ENCODE measurements at places on chromosomes 7 and 10.

DNA sequence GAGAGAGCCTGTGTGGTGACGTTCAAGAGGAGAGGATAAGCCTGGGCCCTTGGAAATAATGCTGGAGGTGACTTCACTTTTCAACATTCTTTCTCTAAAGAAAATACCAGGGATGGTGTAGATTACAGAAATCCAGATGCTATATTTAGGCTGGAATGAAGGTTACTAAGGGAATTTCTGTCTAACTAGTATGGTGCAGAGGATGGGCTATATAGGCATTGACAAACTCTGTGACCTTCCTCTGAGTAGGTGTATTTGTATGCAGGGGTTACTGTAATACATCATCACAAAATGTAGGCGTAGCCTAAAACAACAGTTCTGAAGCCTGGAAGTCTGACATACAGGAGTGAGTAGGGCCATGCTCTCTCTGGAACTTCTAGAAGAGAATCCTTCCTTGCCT is 155.3 kb upstream of the INHBA start:
- no peak for DNase-seq

GRCh38 chr7:151247611-151248345 is 716 bp downstream of the SMARCD3 start:
- DNase-seq: no peak

DNA sequence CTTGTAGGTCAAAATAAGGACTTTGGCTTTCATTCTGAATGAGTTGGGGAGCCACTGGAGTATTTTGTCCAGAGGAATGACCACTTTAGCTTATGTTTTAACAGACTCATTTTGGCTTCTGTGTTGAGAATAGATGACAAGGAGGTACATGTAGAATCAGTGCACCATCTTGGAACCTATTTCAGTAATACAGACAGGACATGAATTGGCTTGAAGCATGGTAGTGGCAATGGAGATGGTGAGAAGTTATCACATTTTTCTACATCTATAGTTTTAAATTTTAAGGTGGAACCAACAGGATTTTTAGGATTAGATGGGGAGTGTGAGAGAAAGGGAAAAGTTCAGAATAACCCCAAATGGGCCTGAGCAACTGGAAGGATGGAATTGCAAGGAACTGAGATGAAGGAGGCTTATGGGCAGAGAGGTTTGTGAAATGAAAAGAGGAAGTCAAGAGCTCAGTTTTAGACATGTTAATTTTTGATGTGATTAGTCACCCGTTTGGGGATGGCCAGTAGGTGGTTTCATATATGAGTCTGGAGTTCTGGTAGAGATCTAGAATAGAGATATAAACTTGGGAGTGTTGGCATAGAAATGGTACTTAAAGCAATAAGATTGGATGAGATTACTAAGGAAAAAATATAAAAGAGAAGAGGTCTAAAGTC is 89.2 kb upstream of the JAZF1 start:
- no peak for DNase-seq

- DNase-seq: peak; percentile 80
Measured at GRCh38 chr10:72083790-72084459, 4.4 kb downstream of the SPOCK2 start.

- no peak for DNase-seq
Measured at GRCh38 chr7:70856901-70857630, 274.9 kb upstream of the GALNT17 start.

DNA sequence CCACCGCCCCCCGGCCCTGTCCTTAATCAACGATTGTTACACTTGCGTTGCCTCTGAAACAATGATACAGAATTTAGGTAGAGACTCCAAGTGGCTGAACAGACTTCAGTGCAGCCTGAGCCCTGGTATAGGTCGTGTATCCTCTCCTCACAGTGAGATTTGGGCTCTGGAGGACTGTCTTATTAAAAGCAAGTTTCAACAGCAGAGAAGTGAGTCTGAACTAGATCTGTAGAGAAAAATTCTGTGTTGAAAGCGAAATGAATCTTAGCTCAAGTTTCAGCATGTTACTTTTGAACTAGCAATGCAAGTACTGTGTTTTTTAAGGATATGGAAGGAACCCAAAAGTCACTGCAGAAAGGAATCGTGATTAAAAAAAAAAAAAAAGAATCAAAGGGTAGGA is 103.1 kb downstream of the HOXA1 start:
- DNase-seq: no peak

DNA sequence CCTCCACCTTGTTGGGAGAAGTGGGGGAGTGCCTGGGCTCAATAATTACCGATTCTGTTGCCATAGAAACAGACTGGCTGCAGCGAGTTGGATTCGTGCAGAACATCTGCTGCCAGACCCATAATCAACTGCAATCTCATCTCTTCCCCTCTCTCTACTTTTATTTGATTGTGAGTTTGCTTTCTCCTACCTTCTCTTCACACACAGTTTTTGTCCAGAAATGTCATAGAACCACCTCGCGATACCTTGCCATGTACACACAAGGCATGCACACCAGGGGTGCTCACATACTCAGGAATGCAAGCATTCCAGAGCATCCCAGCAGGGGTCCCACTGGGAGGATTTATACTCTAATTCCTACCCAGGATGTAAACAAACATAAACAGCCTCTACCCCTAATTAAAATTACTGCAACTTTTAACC is 262.2 kb upstream of the AOAH start:
- no peak for DNase-seq

GRCh38 chr7:141210862-141211261 is 137.0 kb downstream of the TMEM178B start:
- no peak for DNase-seq

GRCh38 chr7:140656548-140657515 is 15.9 kb upstream of the ADCK2 start:
- DNase-seq: peak; percentile 47

GRCh38 chr7:37816922-37817590 is 31.3 kb upstream of the NME8 start:
- no peak for DNase-seq

DNA sequence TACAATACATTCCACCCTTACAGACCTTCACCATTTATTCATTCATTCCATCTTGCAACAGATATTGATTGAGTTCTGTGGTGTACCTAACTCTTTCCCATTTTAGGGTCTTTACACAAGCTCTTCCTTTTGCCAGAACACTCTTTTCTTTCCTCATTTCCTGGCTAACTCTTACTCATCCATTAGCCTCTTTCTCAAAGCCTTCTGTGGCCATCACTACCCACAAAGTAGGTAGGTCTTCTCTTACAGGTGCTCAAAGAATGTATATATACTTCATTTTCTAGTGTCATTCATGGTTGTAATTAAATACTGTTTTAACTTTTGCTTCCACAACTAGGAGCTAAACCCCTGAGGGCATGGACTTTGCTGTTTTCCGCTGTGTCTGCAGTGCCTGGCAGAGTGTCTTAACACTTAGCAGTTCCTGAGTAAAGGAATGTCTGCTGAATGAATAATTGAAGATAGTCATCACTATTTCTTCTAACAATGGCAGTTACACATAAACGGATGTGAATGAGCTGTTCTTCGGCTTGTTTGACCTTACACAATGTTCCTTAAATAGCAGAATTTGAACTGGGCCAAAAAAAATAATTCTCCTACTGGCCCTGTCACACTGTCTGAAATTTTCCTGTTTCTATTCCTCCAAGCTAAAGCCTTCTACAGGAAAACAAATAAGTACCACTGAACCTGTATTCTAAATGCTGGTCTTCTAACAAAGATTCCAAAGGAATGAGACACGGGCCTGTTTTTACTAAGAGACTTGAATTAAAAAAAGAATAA is 15.1 kb downstream of the BCAP29 start:
- no peak for DNase-seq

- no peak for DNase-seq
Measured at GRCh38 chr7:30545791-30546555, 41.3 kb upstream of the GGCT start.

DNA sequence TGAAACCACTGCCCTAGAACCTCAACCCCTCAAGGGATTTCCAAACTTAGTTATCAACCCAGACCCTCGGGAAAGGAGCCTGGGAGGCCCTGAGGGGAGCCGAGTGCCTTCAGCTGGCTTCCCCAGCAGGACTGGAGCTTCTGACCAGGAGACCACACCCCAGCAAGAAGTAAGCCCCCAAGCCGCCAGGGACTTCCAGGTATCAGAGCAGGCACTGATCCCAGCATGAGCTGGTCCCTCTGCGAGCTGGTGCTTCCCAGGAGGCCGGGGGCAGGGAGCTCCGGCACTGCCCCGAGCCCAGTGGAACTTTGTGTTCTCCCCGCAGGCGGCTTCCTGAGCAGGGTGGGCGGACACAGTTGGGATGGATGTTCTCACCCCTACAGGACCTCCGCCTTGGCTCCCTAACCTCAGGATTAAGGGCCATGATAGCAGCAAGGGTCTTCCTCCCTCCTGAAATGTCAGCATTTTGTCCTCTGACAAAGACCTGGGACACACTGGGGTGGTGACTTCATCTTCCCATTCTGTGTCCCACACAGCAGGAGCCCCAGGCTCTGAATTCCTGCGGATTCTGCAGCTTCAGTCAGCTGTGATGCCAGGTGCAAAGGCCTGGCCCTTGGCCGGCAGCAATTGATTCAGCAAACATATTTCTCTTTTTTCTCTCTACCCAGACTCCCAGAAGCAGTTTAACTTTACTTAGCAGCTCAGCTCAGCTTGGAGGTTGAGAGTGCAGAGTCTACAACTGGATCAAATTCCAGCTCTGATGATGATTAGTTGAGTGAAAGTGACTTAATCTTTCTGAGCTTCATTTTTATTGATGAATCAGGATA is 11.6 kb downstream of the ATP6V0E2 start:
- DNase-seq: no peak

GRCh38 chr10:3235996-3236510 is 63.5 kb upstream of the PITRM1 start:
- no peak for DNase-seq

- DNase-seq: no peak
Measured at GRCh38 chr7:44530990-44531389, 10.1 kb downstream of the NPC1L1 start.

DNA sequence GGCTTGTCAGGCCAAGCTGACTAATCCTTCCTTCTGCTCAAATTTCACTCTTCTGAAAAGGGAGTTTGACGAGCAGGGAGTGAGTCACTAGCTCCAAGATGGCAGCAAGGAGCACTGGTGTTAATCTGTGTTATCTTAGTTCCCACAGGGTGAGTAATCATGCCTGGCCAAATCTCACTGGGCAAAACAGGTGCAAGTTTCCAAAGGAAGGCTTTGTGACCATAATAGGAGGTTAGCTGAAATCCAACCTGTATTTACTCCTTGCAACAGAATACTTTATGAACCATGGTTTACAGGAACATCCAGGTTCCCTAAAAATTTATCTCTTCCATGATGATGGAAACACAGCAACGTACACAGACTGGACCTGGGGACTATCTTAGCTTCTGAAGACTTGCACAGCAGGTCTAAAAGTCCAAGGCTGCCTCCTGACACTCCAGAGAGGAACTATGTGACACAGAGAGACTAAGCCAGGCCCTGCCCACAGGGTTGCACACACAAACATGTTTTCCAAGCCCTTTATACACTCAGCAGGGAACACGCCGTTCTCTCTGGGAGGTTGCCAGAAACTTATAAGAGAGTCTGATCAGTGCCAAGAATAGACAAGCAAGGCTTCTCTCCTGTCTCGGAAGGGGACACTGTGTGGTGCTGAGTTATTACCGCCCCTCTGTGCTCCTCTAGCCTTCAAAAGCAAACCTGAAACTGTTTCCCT is 46.3 kb downstream of the PDK4 start:
- DNase-seq: no peak

- no peak for DNase-seq
Measured at GRCh38 chr10:120466006-120466405, 9.0 kb downstream of the PLPP4 start.

DNA sequence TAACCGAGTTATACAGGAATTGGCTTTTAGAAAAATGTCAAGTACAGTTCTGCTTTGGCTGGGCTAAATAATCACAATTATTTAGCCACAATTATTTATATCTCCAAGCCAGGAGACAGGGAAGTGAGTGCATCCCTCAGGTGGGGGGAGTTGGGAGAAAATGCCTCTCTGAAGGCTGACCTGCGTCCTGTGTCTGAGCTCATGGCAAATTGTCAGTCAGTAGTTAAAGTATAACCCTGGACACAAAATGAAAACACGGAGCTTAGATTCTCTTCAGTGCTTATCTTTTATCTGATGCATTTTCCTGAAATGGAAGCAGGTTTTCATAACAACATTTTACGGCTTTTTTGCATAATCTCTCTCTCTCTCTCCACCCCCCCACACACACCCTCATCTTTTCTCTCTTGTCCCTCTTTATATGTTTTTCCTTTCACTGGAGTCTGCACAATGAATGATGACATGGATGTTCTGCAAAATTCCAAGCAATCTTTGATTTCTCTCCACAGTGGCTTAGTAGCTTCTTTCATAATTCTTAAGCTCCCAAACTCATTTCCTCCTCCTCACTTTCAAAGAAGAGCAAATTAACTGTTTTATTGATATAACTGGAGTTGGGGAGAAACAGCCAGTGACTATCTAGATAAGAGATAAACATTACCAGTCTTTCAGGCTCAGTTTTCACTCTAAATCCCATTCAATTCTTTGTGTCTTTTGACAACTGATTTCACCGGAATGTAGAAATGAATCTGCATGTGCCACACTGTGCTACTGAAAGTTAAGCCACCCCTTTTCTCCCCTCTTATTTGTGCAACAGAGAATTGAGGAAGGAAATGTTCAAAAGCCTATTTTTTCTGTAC is 521.4 kb upstream of the GHITM start:
- DNase-seq: no peak

DNA sequence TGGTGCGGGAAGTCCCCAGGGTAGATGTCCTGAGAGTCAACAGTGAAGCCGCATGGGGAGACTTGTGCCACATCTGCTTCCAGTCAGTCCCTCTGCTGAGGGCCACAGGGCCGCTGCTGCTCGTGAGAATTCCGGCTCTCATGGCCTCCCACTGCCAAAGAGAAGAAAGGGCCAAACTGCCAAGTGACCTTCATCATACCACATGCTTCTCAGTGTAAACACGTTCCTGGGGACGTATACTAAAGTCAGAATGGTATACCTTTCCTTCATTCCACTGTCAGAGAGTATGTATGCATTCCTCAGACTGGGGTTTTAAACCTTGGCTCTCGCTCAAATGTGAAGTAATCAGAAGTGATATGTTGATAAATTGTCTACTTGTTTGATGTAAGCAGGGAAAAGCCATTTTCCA is 52.8 kb upstream of the SEC61G start:
- DNase-seq: no peak

DNA sequence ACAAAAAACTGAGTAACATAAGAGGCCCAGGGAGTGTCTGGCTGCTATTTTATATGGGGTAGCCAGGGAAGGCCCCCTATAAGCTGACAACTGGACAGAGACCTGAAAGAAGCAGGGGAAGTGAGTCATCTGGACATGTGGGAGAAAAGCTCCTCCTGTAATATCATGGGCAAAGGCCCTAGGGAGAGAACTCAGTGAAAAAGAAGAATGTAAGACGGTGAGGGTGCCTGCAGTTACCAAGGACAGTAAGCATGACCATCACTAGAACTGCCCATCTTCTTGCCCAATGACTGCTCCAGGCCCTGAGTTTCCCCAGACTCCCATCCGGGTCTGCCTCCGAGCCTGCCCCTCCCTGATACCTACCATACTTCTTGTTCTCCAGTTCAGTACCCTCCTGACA is 2.3 kb downstream of the ELMO1 start:
- DNase-seq: no peak
